ENCODE measurements at places on chromosomes 7 and 10.

DNA sequence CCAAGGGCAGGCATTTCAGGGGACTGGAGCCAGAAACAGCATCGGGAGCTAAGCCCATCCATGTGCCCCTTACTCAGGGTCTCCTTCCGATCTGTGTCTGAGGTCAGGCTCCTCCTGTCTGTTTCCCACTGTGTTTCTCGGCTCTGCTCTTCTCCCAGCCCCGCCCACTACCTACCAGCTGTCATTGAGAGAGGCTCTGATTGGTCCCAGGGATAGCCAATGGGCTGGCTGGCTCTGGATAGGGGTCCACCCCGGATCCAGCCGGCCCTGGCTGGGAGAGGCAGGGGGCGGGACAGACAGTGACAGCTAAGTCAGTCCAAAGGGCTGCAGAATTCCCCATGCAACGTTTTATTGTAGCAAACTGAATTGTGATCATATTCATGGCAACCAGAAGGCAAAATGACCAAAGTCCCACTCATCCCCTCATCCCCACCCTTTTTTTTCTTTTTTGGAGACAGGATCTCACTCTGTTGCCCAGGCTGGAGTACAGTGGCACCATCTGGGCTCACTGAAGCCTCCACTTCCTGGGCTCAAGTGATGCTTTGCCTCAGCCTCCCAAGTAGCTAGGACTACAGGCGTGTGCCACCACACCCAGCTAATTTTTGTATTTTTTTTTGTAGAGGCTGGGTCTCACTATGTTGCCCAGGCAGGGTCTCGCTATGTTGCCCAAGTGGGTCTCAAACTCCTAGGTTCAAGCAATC is 76.3 kb downstream of the CLIP2 start:
- DNase-seq: no peak

DNA sequence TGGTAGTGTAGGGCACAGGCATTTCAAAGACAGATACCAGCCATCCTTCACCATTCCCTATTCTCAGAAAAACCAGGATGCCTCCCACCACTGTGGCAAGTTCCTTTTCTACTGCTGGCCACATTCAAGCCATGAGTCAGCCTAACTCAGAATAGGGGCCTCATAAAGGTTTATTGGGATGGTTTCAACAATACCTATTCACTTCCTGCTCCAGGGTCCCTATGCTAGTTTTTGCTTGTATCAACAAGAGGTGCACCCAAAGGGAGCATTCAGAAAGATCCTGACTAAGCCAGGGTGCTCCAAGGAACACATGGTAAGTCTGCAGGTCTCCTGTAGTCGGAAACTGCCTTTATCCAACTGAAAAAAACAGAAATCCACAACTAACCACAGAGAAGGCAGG is 76.9 kb upstream of the EGR2 start:
- DNase-seq: no peak

DNA sequence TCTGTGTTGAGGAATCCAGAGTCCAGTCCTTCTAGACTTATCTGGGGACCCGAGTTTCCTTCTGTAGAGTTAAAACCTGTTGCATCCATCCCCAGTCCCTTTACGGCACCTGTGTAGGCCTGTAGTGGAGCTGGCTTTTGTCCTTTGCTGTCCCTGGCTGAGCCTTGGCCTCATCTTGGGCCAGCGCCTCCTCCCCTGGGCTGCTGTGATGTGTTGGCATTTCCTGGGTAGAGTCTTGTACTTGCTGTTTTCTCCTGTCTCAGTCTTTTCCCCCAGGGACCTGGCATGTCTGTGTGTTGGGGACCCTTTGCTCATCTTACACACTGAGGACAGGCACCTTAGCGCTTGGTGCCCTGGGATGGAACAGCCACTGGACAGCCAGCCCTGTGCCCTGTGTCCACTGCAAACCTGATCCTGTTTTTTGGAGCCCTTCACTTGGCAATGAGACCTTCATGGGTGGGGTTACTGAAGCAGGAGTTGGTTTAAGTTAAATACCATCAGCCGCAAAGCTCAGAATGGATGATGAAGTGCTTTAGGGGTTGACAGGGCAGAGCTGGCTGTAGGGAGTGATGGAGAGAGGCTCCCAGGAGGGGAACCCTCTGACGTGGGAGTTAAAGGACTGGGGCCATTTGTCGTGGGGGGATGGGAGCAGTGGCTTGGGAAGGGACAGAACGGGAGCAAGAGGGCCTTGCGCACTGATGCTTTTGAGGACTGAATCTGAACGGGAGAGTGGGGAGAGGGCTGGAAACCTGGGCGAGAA is 50.9 kb downstream of the CUX1 start:
- DNase-seq: no peak

- DNase-seq: no peak
Measured at GRCh38 chr10:89773081-89773480, 71.7 kb downstream of the KIF20B start.

DNA sequence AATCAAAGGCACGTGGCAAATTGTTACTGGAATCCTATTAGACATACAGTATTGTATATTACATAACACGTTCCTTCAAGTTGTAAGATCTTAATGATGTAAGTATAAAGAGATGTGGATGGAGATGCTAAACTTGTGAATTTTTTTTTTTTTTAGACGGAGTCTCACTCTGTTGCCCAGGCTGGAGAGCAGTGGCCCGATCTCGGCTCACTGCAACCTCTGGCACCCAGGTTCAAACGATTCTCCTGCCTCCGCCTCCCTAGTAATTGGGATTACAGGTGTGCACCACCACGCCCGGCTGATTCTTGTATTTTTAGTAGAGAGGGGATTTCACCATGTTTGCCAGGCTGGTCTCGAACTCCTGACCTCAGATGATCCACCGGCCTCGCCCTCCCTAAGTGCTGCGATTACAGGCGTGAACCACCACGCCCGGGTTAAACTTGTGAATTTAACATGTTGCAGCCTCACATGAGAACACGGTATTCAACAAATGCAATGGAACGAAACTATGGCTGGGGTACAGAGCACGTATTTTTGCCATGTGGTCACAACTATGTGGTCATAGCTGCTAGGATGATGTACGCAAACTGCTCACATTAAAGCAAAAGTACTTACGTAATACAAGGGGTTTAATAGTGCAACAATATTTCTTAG is 818 bp upstream of the SUPV3L1 start:
- DNase-seq: peak; percentile 33

DNA sequence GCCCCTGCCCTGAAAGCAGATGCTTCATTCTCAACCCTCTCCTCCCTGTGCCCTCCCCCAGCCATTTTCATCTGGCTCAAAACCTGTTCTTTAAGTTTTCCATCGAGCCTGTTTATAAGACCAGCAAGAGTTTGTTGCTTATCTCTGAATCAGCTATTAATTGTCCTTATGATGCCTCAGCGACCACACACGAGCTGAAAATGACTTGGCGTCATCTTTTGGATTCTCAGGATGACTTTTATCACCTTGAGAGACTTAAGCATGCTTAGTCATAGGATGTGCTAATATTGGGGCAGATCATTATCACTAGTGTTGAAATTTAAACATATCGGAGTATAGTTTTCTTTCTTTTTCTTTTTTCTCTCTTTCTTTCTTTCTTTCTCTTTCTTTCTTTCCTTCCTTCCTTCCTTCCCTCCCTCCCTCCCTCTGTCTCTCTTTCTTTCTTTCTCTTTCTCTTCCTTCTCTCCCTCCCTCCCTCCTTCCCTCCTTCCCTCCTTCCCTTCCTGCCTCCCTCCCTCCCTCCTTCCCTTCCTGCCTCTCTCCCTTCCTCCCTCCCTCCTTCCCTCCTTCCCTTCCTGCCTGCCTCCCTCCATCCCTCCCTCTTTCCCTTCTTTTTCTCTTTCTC is 184.5 kb downstream of the PHTF2 start:
- no peak for DNase-seq

DNA sequence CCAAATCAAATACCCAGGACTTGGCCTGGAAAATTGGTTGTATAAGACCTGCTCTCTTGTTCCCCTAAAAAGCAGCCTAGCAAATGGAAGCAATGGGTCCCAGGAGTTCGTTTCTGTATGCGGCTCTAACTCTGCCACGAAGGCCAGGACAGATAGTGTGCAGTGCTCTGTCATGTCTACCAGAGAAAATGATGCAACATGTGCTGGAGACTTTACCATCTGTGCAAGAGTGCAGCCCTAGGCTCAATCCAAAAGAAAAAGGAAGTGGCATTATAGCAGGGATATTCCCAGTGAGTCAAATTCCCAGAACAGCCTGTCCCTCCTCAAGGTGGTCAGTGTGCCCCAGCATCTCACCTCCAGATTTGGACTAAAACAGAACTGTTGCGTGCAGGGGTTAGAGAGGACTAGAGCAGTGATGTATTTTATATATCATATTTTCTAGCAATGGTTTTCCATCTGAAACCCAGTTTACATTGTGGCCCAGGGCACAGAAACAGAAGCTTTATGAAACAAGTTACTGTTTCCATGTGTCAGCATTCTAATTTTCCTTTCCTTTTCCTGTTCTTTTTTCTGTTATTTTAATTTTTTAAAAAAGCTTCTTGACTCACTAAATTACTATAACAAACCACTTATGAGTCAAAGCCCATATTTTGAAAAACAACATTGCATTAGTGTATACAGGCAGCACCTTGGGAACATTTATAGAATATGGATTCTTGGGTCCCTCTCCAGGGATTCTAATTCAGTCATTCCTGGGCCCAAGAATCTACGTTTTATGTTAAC is 311.2 kb downstream of the RNLS start:
- DNase-seq: no peak

DNA sequence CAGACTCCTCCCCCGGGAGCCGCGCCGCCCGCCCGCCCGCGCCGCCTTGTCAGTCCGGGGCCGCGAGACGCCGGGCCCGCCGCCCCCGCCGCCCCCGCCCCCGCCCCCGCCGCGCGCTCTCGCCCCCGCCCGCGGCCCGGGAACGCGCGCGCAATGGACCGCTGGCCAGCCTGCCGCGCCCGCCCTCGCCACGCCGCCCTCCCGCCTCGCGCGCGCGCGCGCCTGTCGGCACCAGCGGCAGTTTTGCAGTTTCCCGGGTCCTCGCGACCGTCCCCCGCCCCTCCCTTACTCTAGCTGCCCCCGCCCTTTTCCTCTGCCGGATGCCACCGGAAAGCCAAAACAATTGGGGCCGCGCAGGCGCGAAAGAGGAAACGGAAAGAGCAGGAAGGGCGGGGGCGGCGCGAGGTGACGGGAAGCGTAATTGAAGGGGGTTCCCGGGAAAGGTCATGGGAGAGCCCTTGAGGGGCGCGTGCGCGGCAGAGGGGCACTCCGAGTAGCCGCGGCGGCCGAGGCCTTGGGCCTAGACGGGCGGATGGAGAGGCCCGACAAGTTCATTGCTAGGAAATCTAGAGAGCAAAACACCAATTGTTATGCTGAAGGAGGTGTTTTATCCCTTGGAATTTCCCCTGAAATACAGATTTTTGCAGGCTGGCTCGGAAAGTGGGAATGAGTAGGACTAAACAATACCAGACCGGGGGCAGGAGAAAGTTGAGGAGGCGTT is 400 bp upstream of the KBTBD2 start:
- DNase-seq: peak; percentile 90

DNA sequence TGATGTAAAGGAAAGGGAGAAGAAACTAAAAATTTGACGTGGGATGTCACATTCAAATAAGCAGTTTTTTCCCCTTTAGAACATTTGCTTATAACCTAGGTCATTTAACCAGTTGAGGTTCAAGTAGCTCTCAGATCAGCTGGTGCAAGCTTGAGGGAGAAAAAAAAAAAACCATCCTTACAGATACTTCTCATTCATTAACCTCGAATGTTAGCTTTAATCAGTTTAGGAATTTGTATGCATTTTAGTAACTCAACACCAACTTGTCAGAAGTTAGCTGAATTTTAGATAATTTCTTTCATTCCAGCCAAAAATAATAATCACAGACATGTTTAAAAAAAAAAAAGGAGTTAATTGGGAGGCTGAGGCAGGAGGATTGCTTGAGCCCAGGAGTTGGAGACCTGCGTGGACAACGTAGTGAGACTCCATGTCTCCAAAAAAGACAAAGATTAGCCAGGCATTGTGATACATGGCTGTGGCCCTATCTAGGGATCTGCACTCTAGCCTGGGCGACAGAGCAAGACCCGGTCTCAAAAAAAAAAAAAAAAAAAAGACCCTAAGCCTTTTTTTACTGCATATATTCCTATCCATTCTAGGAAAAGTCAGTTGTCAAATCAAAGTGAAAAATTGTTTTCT is 46.2 kb downstream of the BMPR1A start:
- DNase-seq: no peak

DNA sequence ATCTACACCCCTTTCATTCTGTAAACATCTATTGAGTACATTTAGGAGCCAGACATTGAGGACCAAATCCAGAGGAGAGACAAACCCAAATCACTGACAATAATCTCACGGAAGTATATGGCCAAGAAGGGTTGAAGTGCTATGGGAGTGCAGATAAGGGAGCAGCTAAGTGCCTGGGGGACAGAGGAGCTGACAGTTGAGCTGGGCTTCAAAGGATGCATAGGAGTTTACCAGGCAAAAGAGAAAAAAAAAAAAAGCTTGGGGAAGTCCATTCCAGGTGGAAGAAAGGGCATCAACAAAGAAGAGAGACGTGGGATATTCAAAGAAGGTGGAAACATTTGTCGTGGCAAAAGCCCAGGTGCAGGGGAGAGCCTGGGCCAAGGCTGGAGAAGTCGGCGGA is 60.5 kb upstream of the NANOS1 start:
- DNase-seq: no peak

GRCh38 chr10:122051609-122052385 is 62.8 kb downstream of the TACC2 start:
- DNase-seq: peak; percentile 47

DNA sequence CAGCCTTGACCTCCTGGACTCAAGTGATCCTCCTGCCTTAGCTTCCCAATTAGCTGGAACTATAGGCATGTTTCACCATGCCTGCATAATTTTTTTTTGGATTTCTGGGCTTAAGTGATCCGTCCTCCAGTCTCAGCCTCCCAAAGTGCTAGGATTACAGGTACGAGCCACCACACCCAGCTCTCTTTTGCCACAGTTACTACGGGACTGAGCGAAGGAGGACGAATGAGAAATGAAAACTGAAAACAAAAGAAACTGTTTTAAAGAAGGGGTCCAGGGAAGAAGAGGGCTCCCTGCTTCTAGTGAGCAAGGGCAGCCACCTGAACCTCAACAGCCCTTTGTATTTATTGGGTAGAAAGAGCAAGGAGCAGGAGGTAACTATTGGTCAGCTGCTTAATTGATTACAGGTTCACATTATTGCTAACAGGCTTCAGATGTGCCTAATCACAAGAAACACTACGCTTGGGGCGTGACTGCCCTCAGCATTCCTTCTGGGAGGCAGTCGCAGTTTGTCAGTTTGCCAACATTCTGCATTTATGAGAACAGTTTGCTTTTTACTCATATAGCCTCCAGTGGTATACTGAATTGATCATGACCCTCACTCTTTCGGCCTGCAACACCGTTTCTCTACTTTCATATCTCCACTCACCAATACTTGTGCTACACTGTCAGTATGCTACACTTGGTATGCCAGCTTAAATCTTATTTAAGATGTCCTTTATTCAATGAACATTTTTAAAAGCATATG is 676.8 kb downstream of the DNAJB9 start:
- DNase-seq: peak; percentile 57

DNA sequence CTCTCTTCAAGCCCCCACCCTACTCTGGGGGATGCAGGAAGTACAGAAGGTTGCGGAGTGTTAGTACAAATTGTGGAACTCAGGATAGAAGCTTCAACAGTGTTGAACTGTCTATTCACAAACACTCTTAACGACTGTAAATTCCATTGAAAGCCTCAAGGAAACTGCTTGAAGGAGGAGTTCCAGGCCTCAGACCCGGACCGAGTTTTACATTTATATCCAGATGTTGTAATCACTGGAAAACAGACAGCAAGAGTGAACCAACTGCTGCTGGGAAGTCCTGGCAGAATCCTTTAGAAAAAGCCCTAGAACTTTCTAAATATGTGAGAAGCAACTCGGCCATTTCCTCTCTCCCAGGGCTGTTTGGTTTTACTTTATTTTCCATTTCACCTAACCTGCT is 84.1 kb upstream of the LRRC18 start:
- peak; percentile 16 for DNase-seq

Data from fibroblast of the conjunctiva (primary cell).